ENCODE measurements at places on chromosomes 4 and X. TPM values are rescaled to one million over a fixed set of nuclear protein-coding genes. Genes with fewer than 3 reads are reported as not detected.

Gene CXorf51A
- not detected for total RNA-seq

Gene F8A3
- 11.8 TPM for total RNA-seq

Gene GIMD1
- total RNA-seq, result not detected

Gene PLRG1
- 74.4 TPM for total RNA-seq

Gene TBX22
- total RNA-seq, result not detected

Gene GPR119
- not detected for total RNA-seq

Gene CAPN6
- total RNA-seq, result not detected

Gene BEND2
- not detected for total RNA-seq

Gene PRDX4
- 18.8 TPM for total RNA-seq

Gene PLXNB3
- 2.1 TPM for total RNA-seq

DNA sequence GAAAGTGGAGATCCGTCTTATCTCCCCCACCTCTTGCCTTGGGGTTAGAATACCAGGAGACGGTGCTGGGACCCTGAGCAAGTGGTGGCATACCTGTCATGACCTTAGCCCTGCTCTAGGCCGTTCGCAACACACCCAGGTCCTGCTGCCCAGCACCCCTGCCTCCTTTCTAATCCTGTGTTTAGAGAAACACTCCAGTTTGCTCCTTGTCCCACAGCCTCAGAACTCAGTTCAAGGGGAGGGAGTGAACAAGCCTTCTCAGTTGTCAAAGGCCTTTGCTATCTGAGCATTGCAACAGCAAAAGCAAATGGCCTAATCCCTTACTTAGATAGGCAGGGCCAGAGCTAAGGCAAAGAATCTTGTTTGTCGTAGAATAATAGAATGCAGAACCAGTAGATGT is 67.9 kb downstream of the CHRNA9 start:
- no peak for DNase-seq
- no peaks in the 10 kb centered on the region for H3K4me1 ChIP-seq
- no peaks in the 10 kb centered on the region for H3K27me3 ChIP-seq
- H3K36me3 ChIP-seq, result peaks cover 10% of the 10 kb centered on the region
- no peak overlapping the region for H3K27ac ChIP-seq
- H3K4me3 ChIP-seq, result no peak overlapping the region

GRCh38 chrX:71910643-71910985 is at the start of gene NHSL2:
NHSL2 (plus strand) TSS chrX:71910845.
- peak; percentile 41 for DNase-seq
- no peak within 1 kb of the TSS for H3K27ac ChIP-seq
- peak within 1 kb of the TSS; percentile 40 for H3K4me3 ChIP-seq
- no peaks in the 10 kb centered on the region for H3K36me3 ChIP-seq
- H3K4me1 ChIP-seq, result no peaks in the 10 kb centered on the region

DNA sequence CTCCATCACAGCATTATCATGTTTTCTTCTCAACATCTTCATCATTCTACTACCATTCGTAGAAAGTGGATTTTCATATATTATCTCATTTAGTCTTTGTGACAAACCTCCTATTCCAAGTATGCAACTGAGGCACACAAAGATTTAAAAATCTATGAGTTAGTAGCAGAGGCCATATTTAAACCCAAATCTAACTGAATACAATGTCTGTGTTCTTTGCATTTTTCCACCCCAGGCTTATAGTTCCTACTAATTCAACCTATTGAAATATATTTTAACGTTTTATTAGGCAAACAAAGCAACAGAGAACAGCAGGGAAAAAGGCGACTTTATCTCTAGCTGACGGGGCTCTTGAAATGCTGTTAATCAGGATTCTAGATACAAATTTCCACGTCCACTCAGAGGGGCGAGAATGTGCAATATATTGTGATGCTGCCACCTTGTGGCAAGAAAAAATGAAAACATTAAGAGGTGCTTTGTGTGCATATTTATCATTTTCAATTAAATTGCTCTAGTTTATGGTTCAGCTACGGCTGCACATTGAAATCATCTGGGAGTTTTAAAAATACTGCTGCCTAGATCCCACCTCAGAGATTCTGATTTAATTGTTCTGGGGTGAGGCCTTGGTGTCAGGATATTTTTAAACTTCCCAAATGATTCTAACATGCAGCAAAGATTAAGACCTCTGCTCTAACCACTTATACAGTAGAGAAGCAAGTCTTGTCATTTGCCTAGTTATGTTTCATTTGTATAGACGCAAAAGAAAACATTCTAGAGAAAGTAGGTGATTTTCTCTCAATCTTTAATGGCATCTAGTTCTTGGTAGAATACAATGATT is 315.9 kb downstream of the MAPK10 start:
- H3K4me1 ChIP-seq, result no peaks in the 10 kb centered on the region
- no peak overlapping the region for H3K4me3 ChIP-seq
- H3K27me3 ChIP-seq, result peaks cover 11% of the 10 kb centered on the region
- H3K27ac ChIP-seq, result no peak overlapping the region

- DNase-seq, result no peak
- H3K4me1 ChIP-seq, result no peaks in the 10 kb centered on the region
- H3K27me3 ChIP-seq, result no peaks in the 10 kb centered on the region
- no peak overlapping the region for H3K4me3 ChIP-seq
These were observed 418.5 kb upstream of the HS3ST1 start for GRCh38 chr4:11847167-11847566.

DNA sequence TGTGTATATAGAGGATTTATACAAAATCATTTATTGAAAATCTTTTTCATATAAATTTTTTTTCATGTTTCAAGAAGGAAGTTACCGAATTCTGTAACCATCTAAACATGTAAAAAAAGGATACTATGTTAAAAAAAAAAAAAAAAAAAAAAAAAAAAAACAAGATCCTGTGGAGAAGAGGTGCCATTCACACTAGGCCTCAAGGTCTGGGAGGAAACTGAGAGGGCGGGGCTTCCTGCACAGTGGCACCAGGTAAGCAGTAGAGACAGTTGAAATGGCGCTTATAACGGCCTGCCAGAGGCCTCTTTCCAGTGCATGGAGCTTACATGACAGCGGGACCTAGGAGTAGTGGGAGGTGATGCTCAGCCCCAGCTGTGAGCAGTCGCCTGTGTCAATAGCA is 17.5 kb downstream of the TRAPPC2 start:
- no peaks in the 10 kb centered on the region for H3K27me3 ChIP-seq
- peak; percentile 31 for DNase-seq
- peaks cover 20% of the 10 kb centered on the region for H3K36me3 ChIP-seq

GRCh38 chr4:159051245-159052071 is 51.4 kb upstream of the RAPGEF2 start:
- peaks cover 8% of the 10 kb centered on the region for H3K4me1 ChIP-seq
- H3K27me3 ChIP-seq, result peaks cover 8% of the 10 kb centered on the region
- DNase-seq, result no peak
- H3K36me3 ChIP-seq, result no peaks in the 10 kb centered on the region
- H3K27ac ChIP-seq, result peak overlapping the region; percentile 55

GRCh38 chr4:150363721-150364688 is 217.9 kb upstream of the MAB21L2 start:
- no peak overlapping the region for H3K27ac ChIP-seq
- peaks cover 15% of the 10 kb centered on the region for H3K4me1 ChIP-seq
- no peaks in the 10 kb centered on the region for H3K36me3 ChIP-seq
- H3K4me3 ChIP-seq, result no peak overlapping the region
- no peak for DNase-seq

Measured in activated naive CD8-positive, alpha-beta T cell treated with anti-CD3 and anti-CD28 coated beads, Interleukin-2, amount 10 ng/mL, durations not matched to agents 7 days and 5 days (primary cell).